ENCODE measurements at places on chromosomes 6 and 20.

- no peak for DNase-seq
Measured at GRCh38 chr6:20709451-20709850, 175.2 kb downstream of the CDKAL1 start.

DNA sequence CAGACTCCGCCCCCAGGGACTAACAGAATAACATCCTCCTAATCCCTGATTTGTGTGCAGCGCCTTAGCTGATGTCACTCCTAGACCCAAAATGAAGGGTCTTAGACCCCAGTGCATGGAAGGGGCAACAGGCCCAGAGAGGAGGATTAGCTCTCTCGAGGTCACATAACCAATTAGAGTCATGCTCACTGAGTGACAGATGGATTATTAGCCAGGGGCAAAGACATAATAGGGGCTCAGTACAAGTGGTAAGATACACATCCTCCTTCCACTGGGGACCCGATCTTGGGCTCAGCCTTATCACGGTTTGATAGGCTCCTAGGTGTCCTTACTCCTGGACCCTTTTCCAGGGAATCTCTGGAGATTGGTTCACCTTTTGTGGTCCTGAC, 858 bp downstream of the TP53INP2 start:
- no peak for DNase-seq

- DNase-seq, result no peak
Measured at GRCh38 chr20:41304424-41305079, 13.0 kb downstream of the ZHX3 start.

DNA sequence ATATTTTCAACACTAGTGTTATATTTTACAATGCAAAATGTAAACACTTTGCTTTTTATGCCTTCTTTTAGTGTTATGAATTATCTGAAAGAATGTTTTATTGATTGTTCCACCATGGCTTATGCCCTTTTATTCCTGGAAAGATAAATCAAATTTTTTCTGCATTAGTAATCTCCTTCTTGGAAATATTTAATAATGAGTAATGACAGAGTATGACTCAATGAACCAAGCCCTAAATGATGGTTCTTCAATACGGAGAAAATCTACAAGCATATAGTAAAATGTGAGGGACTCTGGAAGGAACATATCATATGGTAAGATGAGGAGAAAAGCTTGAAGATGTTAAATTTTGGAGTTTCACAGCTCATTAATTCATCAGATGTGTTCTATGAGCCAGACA, 929.6 kb downstream of the C6orf118 start:
- no peak for DNase-seq

- DNase-seq, result peak; percentile 47
Measured at GRCh38 chr6:158232316-158233213, 64.4 kb downstream of the GTF2H5 start.

- no peak for DNase-seq
Measured at GRCh38 chr20:51889466-51889865, 87.1 kb upstream of the SALL4 start.

DNA sequence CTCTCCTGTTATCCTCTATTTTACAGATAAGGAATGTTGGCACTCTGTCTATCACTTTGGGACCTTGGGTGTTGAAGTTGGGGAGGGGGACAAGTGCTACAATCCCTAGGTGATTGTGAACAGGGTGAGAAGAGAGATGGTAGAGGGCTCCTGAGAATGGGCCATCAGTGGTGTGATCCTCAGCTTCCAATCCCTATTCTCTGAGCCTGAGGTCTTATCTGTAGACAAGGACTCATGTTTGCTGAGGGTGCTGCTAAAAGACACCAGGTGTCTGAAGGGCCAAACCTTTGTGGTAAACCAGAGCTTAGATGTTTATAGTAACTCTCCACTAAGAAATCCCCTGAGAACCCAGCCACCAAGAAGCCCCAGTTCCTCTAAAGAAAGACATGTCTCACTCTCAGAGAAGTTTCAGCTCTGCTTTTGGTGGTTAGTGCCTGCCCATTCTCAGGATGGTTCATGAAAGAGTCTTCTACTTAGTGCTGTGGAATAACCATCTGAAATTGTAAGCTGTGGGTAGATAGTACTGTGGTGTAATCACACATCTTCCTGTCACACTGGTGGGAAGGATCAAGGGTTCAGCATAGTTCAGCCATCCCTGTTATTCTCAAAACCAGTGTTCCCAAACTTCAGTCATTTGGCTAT, 58.2 kb upstream of the IL20RA start:
- no peak for DNase-seq

GRCh38 chr6:33604941-33605854, 15.9 kb upstream of the ITPR3 start:
- peak; percentile 47 for DNase-seq

DNA sequence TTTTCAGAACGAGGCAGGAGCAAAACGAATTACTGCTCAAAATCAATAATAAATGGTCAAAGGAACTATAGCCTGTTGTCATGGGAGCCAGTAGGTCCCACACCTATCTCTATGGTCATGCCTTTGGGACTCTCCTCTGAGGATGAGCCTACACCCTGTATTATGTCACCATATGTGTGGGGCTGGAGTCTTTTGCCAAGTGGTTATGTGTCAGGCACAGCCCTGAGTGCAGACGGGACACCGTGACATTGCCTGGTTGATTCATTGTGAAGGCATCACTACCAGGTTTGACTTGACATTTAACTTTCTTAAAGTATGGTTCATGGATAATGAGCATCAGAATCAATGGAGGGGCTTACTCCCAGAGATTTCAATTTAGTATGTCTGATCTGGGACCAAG, 23.6 kb downstream of the BMP6 start:
- no peak for DNase-seq

- no peak for DNase-seq
Measured at GRCh38 chr20:46985250-46985649, 90.6 kb downstream of the EYA2 start.

DNA sequence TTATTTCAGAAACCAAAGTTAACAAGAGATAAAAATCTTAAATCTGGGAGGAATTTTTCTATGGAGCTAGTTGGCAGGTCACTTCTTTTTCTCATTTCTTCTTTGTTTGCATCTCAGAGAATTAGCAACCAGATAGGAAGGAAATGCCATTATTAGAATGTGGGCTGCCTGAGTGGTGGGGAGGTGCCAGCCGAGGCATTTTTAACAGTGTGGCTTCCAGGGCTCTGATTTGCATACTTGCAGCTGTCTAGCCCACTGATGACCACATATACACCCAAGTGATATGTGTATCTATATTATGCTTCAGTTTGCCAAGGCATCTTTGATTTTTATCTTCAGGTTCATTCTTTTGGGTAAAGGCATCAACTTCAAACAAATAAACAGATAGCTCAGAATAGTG, 206.7 kb downstream of the CLIC5 start:
- no peak for DNase-seq

DNA sequence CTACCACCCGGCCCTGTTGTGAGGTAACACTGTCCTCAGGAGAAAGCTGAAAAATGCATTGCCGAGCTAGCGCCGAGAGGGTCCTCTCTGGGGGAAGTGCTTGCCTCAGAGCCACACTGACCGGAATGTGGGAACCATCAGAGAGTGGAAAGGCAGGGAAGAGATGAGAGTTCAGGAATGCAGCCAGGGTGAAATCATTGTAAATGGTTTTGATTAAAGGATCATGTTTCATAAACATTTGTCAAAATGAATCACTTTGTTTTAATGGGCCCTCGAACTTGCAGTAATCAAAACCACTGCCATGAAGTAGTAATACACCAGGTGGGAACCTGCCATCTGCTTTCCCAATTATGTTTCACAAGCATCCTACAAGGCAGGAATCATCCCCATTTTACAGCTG, 16.9 kb upstream of the IL17F start:
- DNase-seq, result no peak
